ENCODE measurements at places on chromosomes 6 and 20.

- peak; percentile 91 for DNase-seq
Observed at GRCh38 chr6:130365166-130366106, at the start of gene TMEM200A. TSS of gene TMEM200A (plus strand) at chr6:130366017. CDS start at chr6:130440423, 74,406 bp downstream.

GRCh38 chr6:131255911-131256310 is 120.6 kb downstream of the AKAP7 start:
- DNase-seq: no peak

GRCh38 chr6:137493218-137494038 is 766 bp downstream of the OLIG3 start:
- DNase-seq: no peak

- DNase-seq: no peak
Observed at GRCh38 chr20:11091511-11091910, 417.7 kb upstream of the JAG1 start.

- no peak for DNase-seq
Observed at GRCh38 chr6:10310826-10311225, 104.0 kb downstream of the TFAP2A start.

- DNase-seq: no peak
Observed at GRCh38 chr6:18117136-18117535, 5.3 kb downstream of the NHLRC1 start.

DNA sequence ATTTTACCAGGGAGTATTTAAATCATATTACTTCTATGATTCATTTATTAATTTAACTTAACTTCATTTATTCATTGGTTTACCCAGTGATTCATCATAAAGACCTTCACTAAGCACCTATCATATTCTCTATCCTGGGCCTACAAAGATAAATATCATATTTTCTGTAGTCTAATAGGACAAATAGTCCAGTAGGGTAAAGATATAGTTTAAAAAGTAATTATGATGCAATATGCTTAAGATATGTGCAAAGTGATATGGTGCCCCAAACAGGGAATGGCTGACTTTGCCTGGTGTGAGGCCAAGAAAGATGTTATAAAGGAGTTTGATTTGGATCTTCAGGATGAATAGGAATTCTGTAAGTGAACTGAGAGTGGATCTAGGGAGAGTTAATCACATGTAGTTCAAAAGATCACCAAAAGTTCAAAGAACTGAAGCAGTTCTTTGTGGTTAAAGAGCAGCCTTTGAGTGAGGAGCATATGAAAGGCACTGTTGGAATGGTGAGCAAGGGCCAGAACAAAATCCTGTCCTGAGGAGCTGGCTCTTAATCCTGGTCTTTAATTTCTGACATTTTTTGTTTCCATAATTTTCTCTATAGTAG is 45.5 kb downstream of the MLIP start:
- no peak for DNase-seq

DNA sequence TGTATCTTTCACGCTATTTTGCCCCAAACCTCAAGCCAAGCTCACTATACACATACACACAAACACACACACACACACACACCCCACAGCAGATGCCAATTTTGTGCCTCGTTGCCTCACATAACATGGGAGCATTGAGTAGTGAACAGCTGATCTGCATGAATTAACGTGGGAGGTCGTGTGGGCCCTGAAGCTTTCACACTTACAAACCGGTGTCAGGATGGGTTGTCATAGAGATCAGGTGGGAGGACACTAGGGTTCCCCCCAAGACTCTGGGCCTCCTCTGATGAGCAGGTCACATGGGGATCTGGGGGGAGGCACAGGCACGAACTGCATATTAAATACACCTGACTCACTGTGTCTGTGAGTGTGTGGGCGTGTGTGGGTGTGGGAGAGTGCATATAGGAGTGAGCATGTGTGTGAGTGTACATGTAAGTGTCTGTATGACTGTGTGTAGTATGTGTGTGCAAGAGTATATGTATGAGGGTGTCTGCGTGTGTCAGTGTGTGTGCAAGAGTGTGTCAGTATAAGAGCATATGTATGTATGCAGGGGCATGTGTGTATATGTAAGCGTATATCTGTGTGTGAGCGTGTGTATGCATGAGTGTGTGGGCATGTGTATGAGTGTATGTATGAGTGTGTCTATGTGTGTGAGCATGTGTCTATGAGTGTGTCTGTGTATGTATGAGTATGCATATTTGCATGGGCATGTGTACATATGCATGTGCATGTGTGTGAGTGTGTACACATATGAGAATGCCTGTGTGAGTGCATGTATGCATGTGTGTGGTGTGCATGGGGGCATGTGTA is 370.4 kb downstream of the PREX1 start:
- no peak for DNase-seq

- DNase-seq: no peak
Observed at GRCh38 chr20:12718619-12719018, 290.2 kb upstream of the SPTLC3 start.

GRCh38 chr6:46015119-46015968 is at the start of gene CLIC5:
TSS of gene CLIC5 (minus strand) at chr6:46015860. CDS start at chr6:46015542, 318 bp downstream.
- DNase-seq: peak; percentile 66

Measured in islet precursor cell (in vitro differentiated cells).